ENCODE measurements at places on chromosomes 1 and 21. TPM values are rescaled to one million over a fixed set of nuclear protein-coding genes. Genes with fewer than 3 reads are reported as not detected.

DCDC2B gene
- total RNA-seq = not detected

C1orf74 gene
- 4.0 TPM for total RNA-seq

DMRTA2 gene
- total RNA-seq = not detected

MIXL1 gene
- total RNA-seq = not detected

TARBP1 gene
- 25.1 TPM for total RNA-seq

TUT4 gene
- total RNA-seq = 18.4 TPM

RHEX gene
- not detected for total RNA-seq

TRIM17 gene
- total RNA-seq = not detected

PGLYRP3 gene
- total RNA-seq = not detected

COA7 gene
- 16.5 TPM for total RNA-seq

UTS2 gene
- total RNA-seq = not detected

SUSD4 gene
- total RNA-seq = not detected

OLIG2 gene
- not detected for total RNA-seq

ADAMTS1 gene
- total RNA-seq = 70.9 TPM

RGS16 gene
- total RNA-seq = not detected

KLHDC9 gene
- total RNA-seq = 0.60 TPM
